ENCODE measurements at places on chromosomes 2 and 18. TPM values are rescaled to one million over a fixed set of nuclear protein-coding genes. Genes with fewer than 3 reads are reported as not detected.

The NFU1 gene
- 32.7 TPM for total RNA-seq

The SNORC gene
- total RNA-seq, result 4.0 TPM

- H3K4me3 ChIP-seq, result no peak overlapping the region
- no peaks in the 10 kb centered on the region for H3K4me1 ChIP-seq
- H3K27me3 ChIP-seq, result peaks cover 53% of the 10 kb centered on the region
- H3K27ac ChIP-seq, result no peak overlapping the region
These were observed 110.7 kb upstream of the TANK start for GRCh38 chr2:161049559-161049958.

DNA sequence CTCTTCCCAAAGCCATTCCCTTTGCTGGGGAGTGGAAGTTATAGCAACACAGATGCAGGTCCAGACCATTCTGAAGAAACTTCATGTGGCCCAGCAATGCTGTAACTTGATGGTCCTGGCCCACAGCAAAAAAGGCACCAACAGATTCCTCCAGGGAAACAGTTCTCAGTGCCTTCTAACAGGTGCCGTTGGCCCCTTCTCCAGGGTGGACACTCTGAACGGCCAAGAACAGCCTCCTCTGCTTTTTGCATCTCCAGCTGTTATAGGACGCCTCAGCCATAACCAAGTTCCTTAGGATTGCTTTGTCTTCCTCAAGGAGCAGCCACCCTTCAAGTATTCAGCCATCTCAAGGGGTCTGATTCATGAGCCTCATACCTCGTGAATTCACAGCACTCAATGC, 38.0 kb downstream of the MARCO start:
- H3K27ac ChIP-seq, result no peak overlapping the region
- no peak overlapping the region for H3K4me3 ChIP-seq
- no peaks in the 10 kb centered on the region for H3K36me3 ChIP-seq
- DNase-seq, result no peak
- H3K4me1 ChIP-seq, result no peaks in the 10 kb centered on the region
- H3K27me3 ChIP-seq, result peaks cover 11% of the 10 kb centered on the region

The ACMSD gene
- not detected for total RNA-seq

The GPR39 gene
- not detected for total RNA-seq

The CCDC68 gene
- total RNA-seq, result not detected

The GPR45 gene
- total RNA-seq, result not detected

The SGPP2 gene
- 0.31 TPM for total RNA-seq

The LRRC30 gene
- not detected for total RNA-seq

The WDR7 gene
- 34.0 TPM for total RNA-seq

GRCh38 chr2:111671426-111672150, 212.4 kb downstream of the ANAPC1 start:
- H3K36me3 ChIP-seq, result no peaks in the 10 kb centered on the region
- DNase-seq, result no peak
- H3K27me3 ChIP-seq, result no peaks in the 10 kb centered on the region
- no peak overlapping the region for H3K27ac ChIP-seq
- H3K4me3 ChIP-seq, result no peak overlapping the region
